Mesenchymal stem cell (in vitro differentiated cells and primary cell): ENCODE measurements at places on chromosomes 13 and 19.

GRCh38 chr13:66329988-66330451 lies 900.1 kb downstream of the PCDH9 start:
- no peak for DNase-seq

- no peak for DNase-seq
Observed at GRCh38 chr13:67355812-67356476, 125.8 kb upstream of the PCDH9 start.

DNA sequence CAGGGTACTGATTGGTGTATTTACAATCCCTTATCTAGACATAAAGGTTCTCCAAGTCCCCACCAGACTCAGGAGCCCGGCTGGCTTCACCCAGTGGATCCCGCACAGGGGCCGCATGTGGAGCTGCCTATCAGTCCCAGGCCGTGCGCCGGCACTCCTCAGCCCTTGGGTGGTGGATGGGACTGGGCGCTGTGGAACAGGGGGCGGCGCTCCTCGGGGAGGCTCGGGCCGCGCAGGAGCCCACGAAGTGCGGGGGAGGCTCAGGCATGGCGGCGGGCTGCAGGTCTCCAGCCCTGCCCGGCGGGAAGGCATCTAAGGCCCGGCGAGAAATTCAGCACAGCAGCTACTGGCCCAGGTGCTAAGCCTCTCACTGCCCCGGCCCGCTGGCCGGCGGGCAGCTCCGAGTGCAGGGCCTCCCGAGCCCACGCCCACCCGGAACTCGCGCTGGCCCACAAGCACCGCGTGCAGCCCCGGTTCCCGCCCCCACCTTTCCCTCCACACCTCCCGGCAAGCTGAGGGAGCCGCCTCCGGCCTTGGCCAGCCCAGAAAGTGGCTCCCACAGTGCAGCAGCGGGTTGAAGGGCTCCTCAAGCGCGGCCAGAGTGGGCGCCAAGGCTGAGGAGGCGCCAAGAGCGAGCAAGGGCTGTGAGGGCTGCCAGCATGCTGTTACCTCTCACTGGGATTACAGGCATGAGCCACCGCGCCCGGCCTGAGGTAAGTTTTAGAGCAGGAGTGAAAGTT lies 60.0 kb upstream of the SCEL start:
- DNase-seq: no peak

DNA sequence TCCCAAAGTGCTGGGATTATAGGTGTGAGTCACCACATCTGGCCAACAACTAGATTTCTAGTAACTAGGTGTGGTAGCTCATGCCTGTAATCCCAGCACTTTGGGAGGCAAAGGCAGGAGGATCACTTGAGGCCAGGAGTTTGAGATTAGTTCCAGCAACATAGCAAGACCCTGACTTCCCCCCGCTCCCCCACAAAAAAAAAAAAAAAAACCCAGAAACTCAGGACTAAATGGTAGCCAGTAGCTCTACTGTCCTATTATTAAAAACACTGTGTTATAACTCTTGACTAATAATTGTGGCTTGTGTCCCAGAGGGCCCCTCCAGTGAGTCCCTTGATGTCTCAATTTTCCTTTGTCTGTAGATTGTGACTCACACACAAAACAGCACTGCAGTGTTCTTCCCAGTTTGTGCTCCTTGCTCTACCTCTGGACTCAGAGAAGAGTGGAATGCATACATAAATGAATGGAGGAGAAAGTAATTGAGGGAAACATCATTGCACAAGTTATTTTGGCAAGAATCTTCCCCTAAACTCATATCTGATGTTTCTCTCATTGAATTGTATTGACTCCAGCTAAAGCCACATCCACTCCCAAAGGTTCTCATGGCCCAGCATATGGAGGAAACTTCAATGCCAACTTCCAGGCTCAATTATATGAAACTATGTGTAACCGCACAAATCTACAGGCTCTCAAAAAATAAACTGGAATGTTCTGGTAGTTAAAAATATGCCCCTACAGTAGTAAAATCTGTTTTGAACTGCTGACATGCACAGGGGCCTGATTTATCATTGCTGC lies 8.8 kb downstream of the TPT1 start:
- DNase-seq: peak; percentile 91

DNA sequence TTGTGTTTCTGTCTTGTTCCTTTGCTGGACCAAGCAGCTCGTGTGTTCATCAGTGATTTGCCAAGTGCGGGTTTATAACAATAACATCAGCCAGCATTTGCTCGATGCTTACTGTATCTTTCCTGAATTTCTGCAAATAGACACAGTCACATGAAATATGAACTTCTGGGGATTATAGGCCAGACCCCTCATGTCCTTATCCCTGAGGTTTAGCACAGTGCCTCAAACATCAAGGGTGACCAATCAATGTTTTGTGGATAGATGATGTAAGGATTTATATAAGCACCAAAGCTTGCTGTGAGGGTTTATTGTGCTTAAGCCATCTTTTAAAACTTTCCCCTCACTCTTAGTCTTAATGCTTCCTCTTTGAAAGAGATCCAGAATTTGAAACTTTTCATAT lies 323.9 kb downstream of the SLC7A1 start:
- no peak for DNase-seq

GRCh38 chr19:38845374-38846024 lies 4.3 kb downstream of the HNRNPL start:
- no peak for DNase-seq

DNA sequence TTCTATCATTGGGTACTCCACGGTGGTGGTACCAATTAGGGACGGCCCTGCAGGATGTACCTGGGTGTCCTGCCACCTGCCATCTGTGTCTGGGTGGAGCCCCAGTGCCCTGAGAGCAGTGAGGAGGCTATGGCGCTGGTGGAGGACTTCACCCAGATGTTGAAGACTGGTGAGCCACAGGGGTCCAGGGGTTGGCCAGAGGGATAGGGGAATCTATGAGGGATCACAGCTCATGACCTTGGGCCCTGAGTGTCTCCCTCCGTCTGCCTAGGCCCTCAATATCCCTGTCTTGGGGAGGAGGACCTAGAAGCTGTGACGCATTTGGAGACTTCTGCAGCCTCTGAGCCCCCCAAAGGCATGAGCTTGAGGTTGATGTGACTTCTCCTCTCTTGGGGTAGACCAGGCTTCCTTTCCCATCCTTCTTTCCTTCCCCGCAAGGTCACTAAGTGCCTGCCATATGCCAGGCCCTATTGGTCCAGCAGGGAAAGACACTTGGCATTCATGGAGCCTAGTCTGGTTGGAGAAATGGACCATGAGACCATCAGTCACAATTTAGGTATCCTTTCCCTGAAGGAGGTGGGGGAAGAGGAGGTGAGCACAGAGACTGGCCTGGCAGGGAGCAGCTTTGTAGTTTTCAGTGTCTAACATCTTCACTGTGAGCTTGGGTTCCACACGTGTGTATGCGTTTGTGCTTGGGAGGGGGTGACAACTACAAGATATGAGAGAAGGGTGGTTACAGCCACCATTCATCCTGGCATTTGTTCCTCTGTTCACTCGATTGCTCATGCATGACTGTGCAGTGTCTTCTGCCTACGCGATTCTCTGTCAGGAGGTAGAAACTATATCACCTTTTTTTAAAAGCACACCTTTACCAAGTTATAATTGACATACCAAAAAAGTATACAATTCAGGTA lies 5.1 kb upstream of the MZF1 start:
- DNase-seq: no peak

DNA sequence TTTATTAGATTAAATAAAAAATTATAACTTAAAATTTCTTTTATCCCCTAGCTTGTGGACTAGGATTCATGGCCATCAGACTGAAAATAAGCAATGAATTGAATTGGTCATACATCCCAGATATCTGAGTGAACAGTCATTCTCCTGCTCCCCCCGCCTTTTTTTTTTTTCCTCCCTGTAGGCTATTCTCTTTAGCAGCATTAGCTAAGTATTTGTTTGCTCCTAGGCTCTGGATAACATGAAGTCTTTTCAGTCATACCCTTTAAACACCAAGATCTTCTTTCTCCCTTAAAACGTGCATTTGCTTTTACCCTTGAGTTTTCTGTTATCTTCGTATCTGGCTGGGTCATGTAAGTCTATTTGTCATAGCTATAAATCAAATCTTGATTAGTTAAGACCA lies 866.7 kb upstream of the SPRY2 start:
- peak; percentile 31 for DNase-seq

DNA sequence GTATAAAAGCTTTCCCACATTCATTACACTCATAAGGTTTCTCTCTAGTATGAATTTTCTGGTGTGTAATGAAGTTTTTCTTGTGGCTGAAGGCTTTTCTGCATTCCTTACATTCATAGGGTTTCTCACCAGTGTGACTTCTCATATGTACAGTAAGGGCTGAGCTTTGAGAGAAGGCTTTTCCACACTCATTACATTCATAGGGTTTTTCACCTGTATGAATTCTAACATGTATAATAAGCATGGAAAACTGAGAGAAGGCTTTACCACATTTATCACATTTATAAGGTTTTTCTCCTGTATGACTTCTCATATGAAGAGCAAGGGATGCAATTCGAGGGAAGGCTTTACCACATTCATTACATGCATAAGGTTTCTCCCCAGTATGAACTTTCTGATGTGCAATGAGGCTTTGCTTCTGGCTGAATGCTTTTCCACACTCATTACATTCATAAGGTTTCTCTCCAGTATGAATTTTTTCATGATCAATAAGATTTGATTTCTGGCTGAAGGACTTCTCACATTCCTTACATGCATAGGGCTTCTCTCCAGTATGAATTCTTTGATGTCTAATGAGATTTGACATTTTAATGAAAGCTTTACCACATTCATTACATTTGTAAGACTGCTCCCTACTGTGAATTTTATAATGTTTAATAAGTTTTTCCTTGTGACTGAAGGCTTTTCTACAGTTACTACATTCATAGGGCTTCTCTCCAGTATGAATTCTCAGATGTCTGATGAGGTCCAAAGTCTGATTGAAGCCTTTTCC lies 42.6 kb downstream of the ZNF527 start:
- DNase-seq: peak; percentile 24

DNA sequence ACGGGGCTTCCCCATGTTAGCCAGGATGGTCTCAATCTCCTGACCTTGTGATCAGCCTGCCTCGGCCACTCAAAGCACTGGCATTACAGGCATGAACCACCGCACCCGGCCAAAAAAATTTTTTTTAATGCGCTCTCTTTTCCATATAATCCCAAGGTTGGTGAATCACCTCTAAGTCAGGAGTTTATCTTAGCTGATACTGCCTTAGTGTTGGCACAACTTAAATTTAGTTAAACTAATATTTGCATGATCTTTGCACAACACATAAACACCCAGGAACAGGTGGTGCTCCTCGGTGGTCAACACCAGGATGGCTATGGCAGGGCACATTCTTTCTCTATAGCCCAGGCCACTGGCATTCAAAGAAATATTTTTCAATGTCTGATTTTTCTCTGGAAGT lies 24.1 kb upstream of the PSG7 start:
- no peak for DNase-seq

- no peak for DNase-seq
Observed at GRCh38 chr13:49998714-49999624, 2.1 kb downstream of the TRIM13 start.

DNA sequence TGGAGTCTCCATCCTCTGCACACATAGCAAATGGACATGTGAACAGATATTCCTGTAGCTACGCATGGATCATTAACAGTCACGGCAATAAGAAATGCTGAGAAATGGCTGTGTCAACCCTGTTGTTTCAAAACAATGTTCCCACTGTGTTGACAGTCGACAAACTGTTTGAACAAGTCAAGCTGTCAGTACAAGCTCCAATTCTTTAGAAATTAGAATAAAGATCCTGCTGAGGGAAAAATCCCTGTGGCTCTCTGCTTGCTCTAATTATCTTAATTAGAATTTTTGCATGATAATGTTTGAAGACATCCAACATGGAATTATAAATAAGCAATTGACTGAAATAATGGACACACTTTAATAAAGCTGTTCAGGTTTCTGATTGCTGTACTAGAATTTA lies 37.9 kb upstream of the CPB2 start:
- DNase-seq: no peak

DNA sequence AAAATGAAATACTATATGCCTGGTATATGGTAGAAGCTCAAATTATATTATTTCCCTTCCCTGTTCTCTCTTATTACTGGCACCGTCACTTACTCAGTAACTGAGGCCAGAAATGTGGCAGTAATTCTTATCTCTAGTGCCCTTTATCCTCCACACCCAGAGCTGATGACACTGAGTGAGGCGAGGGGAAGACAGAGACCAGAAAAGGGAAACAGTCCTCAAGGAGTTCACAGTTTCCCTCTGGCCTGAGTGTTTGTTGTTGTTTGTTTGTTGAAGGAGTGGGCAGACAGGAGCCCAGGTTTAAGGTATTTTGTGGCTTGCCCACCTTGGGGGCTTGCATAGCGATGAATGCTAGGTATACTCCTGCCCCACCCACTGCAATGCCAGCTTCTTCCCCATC lies 101.5 kb upstream of the FNDC3A start:
- no peak for DNase-seq

- DNase-seq: no peak
Observed at GRCh38 chr13:40803316-40803715, 13.9 kb downstream of the SLC25A15 start.

DNA sequence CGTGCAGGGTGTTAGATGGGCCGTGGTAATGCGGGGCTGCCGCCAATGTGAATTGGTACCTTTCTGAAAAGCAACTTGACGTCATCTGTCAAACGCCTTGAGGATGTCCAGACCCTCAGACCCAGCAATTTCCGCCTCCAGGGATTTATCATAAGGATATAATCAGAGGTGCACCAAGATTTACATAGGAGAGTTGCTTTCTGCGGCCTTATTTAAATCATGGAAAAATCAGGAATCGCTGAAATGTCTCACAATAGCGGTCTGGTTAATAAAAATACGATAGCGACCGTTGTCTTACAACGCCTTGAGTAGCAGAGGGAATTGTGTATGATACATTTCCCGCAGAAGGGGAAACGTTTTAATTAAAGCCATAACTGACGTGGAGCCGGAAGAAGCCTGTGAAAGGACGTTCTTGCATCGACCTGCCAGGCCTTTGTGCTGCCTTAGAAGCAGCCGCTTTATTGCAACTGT lies 32.3 kb upstream of the NDUFS7 start:
- no peak for DNase-seq

GRCh38 chr13:33347861-33348260 lies 62.3 kb upstream of the STARD13 start:
- DNase-seq: peak; percentile 15

- no peak for DNase-seq
Observed at GRCh38 chr13:74870865-74871264, 611.1 kb downstream of the TBC1D4 start.

- DNase-seq: no peak
Observed at GRCh38 chr19:48760504-48761205, 5.3 kb downstream of the FGF21 start.

GRCh38 chr13:112932971-112933370 lies 36.0 kb upstream of the MCF2L start:
- DNase-seq: no peak

GRCh38 chr13:37416291-37417059 lies 182.1 kb downstream of the POSTN start:
- no peak for DNase-seq

DNA sequence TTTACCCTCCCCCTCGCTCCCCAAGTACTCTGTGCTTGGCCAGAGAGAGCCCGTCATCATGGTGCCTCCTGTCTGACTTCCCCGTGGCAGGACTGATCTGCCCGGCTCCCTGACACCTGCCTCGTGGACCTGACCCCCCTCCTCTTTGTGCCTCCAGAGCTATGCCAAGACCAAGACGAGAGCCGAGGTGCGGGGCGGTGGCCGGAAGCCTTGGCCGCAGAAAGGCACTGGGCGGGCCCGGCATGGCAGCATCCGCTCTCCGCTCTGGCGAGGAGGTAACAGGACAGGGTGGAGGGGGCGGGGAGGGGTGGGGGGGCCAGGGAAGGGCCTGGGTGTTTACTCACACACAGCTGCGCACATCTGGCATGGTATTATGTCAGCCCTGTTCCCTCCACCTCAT lies 4.5 kb downstream of the MRPL4 start:
- DNase-seq: no peak

- DNase-seq: peak; percentile 77
Observed at GRCh38 chr19:13986348-13986904, 19.7 kb downstream of the RFX1 start.
